ENCODE measurements at places on chromosomes 3 and 15.

- DNase-seq = no peak
These were observed 55.3 kb downstream of the FAM43A start for GRCh38 chr3:194740859-194741491.

DNA sequence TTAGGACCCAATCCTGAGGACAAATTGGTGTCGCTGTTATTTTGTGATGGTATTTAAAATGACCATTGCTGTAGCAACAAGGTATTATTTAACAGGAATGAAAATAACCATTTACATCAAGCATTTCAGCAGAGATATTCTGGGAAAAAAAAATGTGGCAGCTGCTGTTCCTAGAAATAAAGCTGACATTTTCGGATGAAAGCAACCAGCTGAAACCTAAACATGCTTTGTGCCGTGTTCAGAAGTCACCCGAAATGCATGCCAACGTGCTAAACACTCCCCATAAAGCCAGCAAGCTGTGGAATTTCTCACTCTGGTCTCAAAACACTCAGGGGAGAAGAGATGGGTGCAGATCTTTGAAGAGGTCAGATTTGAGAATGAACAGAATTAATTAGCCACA, 31.5 kb upstream of the TAFA4 start:
- DNase-seq = no peak

DNA sequence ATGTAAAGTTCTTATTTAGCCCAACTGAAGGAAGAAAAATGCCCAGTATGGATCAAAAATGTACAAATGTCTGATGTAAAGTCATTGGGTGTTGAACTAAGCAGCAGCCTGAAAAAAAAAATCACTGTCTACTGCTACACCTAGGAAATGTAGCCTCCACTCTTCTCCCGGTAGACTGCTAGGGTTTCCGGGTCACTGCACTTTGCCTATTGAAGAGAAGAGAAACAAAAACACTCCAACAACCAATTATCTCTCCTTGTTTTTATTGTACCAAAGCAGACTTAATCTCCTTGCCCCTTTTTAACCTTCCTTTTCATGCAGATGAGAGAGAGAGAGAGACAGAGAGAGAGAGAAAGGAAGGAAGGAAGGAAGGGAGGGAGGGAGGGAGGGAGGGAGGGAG, 140.2 kb upstream of the SETMAR start:
- no peak for DNase-seq

- no peak for DNase-seq
These were observed 60.8 kb downstream of the TFDP2 start for GRCh38 chr3:142088522-142088921.

GRCh38 chr3:69999140-70000027, at the start of gene SAMMSON:
SAMMSON (plus strand) TSS chr3:69999733.
- no peak for DNase-seq
